ENCODE measurements at places on chromosomes 4 and X.

DNA sequence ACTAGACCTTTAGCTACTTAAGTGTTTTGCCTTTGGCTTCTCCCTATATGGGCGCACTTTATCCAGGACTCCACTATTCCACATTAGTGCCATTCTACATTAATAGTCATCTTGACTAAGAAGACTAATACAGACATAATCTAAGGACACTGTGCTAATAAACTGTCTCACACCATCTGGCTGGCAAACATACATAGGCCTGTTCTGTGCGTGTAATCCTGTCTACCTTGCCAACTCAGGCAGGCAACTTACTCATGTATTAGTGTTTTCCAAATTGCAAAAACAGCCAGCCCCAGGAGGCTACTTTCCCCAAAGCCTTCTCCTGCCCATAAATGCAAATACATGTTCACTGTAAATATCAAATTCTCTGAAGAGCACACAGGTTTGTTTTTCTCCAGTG is 587.3 kb downstream of the TMA16 start:
- DNase-seq, result no peak

- DNase-seq, result no peak
Measured at GRCh38 chrX:147228153-147228552, 413.6 kb upstream of the CXorf51A start.

DNA sequence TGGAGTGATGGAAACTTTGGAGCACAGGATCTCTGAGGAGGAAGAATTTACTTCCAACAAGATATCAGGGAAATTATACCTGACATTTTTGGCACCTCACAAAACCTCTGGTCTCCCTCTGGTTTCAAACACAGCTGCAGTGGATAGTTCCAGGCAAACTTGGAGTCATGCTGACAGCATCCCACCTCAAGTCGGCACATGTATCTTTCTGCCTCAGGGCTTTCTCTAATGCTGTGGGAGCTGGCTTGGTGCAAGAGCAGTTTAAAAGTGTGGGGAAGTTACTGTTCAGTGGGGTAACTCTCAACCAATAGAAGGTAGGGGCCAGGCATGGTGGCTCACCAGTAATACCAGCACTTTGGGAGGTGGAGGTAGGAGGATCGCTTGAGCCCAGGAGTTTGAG is 207.1 kb upstream of the NHS start:
- DNase-seq, result no peak

GRCh38 chrX:106599411-106599810 is 12.4 kb upstream of the RADX start:
- no peak for DNase-seq
